ENCODE measurements at places on chromosomes 2 and 18.

GRCh38 chr18:32040936-32041335 is 22.3 kb downstream of the RNF125 start:
- no peak for DNase-seq

DNA sequence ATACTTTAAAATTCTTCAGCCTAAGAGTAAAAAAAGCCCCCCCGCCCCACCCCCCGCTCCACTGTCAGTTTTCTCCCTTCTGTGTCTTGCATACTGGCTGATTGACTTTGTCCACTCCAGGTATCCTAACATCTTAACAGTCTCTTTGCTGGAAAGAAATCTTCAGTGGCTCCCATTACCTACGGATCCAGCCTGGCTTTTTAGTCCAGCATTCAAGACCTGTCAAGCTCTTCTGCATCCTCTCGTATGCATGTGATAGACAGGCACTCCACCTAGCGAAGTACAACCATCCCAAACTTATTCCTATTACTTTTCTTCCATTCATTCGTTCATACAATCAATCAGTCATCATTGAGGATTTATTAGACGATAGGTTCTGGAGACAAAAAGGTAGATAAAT is 288.1 kb downstream of the MYCN start:
- no peak for DNase-seq

- no peak for DNase-seq
Observed at GRCh38 chr2:218418717-218419458, at the start of gene VIL1. Gene VIL1, plus strand, starts transcription at chr2:218419123. Its CDS starts 4,656 bp downstream, at chr2:218423779.

GRCh38 chr2:147665105-147665504 is 179.7 kb upstream of the ACVR2A start:
- DNase-seq = no peak

- no peak for DNase-seq
Observed at GRCh38 chr2:219783359-219783975, 156.0 kb downstream of the SLC4A3 start.

GRCh38 chr2:65025453-65026123 is 30.6 kb upstream of the CEP68 start:
- no peak for DNase-seq

GRCh38 chr18:7034924-7035323 is 82.7 kb downstream of the LAMA1 start:
- no peak for DNase-seq

DNA sequence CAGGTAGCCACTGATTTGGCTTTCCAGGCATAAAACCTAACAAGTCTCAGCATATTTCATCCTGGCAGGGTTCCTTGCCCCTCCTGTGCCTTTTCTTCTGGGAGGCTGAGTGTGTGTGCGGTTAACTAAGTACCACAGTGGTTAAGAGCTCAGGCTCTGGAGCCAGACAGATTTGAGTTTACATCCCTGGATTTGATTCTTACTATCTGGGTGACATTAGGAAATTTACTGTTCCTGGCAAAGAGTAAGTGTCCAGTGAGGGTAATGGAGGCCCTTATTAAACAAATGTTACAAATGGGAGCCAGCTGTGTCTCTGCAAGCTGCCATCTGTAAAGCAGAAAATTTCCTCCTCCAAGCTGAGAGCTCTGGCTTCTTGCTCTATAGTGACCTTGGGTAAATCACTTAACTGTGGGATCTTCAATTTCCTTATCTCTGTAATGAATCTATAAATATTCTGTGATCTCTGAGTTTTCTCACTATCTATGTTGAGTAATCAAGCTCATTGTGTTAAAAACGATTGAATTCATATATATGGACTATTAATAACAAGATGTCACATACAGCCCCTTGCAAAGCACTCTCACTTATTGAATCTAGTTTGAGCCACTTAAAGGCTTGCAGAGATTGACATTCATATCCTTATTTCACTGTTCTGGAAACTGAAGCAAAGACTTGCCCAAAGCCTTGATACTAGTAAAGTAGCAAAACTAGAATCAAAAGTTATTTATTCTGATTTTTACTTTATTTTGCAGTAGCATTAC is 6.5 kb upstream of the COBLL1 start:
- no peak for DNase-seq

DNA sequence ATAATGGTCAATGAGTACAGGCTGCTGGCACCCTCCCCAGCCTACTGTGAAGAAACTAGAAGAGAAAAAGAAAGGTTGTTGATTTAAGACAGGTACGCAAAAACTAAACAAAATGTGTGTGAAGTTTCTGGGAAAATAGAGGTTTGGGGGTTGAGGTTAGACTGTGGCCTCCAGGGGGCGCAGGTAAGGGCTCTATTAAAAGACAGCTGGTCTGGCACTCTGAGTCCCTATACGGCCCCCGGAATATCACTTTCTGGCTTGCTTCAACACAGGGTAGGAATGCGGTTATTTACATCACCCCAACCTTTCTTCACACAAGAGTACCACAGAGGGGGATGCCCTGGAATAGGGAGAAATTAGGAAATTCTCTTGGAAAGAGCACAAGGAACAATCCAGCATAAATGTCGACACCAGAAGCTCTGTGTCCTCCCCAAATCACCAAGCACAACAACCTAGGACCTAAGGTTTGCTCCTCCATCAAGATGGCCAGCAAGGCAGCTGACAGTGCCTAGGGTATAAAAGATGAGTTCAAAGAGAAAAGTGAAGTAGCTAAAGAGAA is 480.8 kb upstream of the KLHL29 start:
- DNase-seq = no peak

- DNase-seq = no peak
Observed at GRCh38 chr2:122481244-122481622, 725.8 kb downstream of the TSN start.

DNA sequence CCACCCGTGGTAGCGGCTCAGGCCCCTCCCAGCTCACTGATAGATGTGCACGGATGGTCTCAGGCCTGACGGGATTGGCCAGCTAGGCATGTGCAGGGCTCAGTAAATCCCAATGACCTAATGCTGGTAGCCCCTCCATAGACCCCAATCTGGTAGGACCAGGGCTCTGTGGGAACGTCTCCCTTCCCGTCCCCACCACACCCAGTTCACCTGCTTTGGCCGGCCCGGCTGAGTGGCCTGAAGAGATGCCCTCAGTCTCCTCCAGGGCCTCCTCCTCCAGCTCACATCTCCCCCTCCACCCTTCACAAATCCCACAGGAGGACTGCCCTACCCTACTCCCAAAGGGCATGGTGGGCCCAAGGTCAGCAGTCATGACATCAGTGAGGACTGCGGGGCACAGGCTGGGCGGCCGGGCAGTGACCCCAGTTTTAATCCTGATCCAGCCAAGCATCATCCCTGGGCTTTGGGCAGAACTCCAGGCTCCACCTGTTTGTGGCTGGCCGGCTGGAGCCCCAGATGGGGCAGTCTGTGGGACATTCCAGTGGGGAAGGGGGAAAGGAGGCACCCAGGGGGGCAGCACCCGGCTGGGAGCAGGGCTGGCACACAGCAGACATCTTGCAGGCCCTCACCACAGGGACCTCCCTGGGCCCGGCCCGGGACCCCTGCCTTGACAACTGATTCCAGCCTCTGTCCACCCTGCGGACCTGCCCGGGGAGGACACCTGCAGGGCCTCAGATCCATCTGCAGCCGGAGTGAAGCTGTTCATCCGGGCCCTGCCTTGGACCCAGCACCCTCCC is 2.3 kb downstream of the KIF1A start:
- DNase-seq = no peak

GRCh38 chr18:46555724-46556123 is 101.3 kb downstream of the LOXHD1 start:
- no peak for DNase-seq

- no peak for DNase-seq
Observed at GRCh38 chr2:202604699-202605098, 30.1 kb upstream of the FAM117B start.

Measured in brain pericyte (primary cell).